ENCODE measurements at places on chromosomes 1 and 21. TPM values are rescaled to one million over a fixed set of nuclear protein-coding genes. Genes with fewer than 3 reads are reported as not detected.

GRCh38 chr1:204676043-204676442 is 9.5 kb downstream of the LRRN2 start:
- peaks cover 22% of the 10 kb centered on the region for H3K27me3 ChIP-seq
- no peaks in the 10 kb centered on the region for H3K4me1 ChIP-seq
- no peak for DNase-seq

GRCh38 chr1:161801955-161802354 is 35.8 kb downstream of the ATF6 start:
- H3K4me3 ChIP-seq, result no peak overlapping the region
- no peaks in the 10 kb centered on the region for H3K27me3 ChIP-seq
- H3K4me1 ChIP-seq, result peaks cover 3% of the 10 kb centered on the region
- peaks cover 53% of the 10 kb centered on the region for H3K36me3 ChIP-seq
- no peak for DNase-seq

- H3K27ac ChIP-seq, result no peak overlapping the region
- H3K36me3 ChIP-seq, result peaks cover 24% of the 10 kb centered on the region
- peaks cover 23% of the 10 kb centered on the region for H3K4me1 ChIP-seq
- H3K27me3 ChIP-seq, result no peaks in the 10 kb centered on the region
- H3K4me3 ChIP-seq, result no peak overlapping the region
Measured at GRCh38 chr21:46478910-46479309, 20.2 kb downstream of the DIP2A start.

DNA sequence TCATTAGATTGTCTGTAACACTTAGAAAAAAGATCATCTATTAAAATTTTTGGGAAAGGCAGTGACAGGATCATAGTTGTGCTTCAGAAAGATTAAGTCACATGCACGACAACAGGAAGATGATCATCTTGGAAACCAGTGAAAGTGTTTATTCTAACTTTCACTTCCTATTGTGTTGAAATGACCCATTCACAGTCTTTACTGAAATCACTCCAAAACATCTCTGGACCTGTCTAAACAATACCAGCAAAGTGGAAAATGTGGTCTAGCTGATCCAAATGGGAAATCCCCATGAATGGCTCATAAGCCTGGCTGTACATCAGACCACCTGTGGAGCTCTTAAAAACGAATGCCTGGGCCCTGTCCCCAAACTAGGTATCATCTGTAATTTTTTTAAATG is 111.1 kb upstream of the ETV3 start:
- no peak overlapping the region for H3K27ac ChIP-seq
- peaks cover 34% of the 10 kb centered on the region for H3K27me3 ChIP-seq
- H3K36me3 ChIP-seq, result no peaks in the 10 kb centered on the region
- H3K4me1 ChIP-seq, result no peaks in the 10 kb centered on the region
- no peak overlapping the region for H3K4me3 ChIP-seq

GRCh38 chr1:204114606-204115005 is 37.2 kb downstream of the ETNK2 start:
- H3K4me3 ChIP-seq, result no peak overlapping the region
- peaks cover 3% of the 10 kb centered on the region for H3K4me1 ChIP-seq

DNA sequence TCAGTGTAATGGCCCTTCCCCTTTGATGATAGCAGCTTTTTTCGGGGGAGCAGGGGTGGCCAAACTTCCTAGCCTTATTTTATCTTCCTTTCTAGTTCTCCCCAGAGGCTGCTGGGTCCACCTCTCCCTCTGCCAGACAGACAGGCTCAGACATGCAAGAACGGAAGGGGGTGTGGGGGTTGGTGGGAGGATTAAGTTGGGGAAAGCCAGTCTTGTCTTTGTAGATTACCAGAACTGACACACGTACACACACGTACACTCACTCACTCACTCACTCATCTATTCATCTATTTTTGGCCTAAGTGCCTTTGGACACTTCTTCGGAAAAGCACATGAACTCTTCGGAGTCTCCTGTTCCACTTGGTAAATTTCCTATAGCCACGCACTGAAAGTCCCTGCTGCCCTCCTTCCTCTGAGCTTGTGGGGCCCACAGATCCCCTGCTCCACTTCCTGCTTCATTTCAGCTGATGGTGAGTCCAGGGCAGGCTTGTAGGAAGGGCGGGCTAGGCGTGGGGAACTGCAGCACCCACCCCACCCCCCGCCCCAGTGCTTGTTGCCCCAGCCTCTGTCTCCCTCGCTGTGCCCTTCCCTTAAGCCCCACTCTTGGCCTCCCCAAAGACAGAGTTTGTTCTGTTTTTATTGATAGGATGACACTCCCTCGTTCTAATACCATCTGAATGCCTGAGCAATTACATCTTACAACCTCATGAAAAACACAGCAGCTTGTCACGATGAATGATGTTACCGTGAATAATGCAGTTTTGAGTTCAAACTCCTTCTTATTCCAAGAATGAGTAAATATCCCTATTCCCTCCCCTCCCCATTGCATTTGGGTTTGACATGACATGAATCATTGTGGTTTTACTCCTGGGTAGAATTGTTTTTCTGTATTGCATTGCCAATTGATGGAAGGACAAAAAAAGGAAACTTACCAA is 60.7 kb upstream of the ATP5PO start:
- H3K4me1 ChIP-seq, result peaks cover 81% of the 10 kb centered on the region
- DNase-seq, result peak; percentile 58
- peaks cover 37% of the 10 kb centered on the region for H3K36me3 ChIP-seq
- H3K4me3 ChIP-seq, result peak overlapping the region; percentile 62
- H3K27me3 ChIP-seq, result no peaks in the 10 kb centered on the region

GRCh38 chr1:116415699-116416533 is 42.9 kb downstream of the ATP1A1 start:
- no peaks in the 10 kb centered on the region for H3K27me3 ChIP-seq
- H3K4me1 ChIP-seq, result peaks cover 54% of the 10 kb centered on the region
- no peak overlapping the region for H3K27ac ChIP-seq
- DNase-seq, result no peak

DNA sequence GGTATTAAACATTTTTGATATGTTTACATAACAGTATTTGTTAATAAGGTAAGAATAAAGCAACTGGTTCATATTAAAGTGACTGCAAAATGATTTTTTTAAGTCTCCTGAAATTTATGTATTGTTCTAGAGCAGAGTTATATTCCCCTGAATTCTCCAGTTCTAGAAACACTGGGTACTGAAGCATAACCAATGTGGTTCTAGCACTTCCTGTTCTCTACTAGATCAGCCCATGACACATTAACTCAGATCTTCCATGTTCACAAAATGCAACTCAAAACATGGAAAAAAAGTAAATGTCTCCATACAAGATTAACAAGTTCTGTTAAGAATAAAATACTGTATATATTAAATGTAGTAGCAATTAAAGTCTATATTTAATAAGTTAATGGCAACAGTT is 3.9 kb downstream of the NEGR1 start:
- DNase-seq, result no peak
- H3K36me3 ChIP-seq, result no peaks in the 10 kb centered on the region
- H3K4me3 ChIP-seq, result no peak overlapping the region
- peaks cover 13% of the 10 kb centered on the region for H3K4me1 ChIP-seq
- H3K27ac ChIP-seq, result no peak overlapping the region
- H3K27me3 ChIP-seq, result peaks cover 18% of the 10 kb centered on the region

DNA sequence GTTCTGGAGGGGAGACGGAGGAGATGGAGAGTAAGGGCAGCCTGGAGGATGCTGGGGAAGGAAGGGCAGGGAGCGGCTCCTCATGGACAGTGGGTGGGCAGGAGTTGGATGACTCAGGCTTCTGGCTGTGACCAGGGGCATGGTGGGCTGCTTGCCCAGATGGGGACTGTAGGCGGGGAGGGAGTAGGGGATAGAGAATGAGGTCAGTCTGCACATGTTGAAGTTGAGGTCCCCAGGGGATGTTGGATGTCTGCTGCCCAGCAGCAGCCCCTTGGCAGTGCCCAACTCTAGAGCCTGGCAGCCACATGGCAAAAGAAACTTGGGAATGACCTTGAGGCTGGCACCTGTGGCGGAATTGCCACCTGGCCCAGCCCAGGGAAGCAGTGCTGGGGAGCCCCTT is 6.4 kb downstream of the SELENON start:
- no peak for DNase-seq
- no peaks in the 10 kb centered on the region for H3K36me3 ChIP-seq
- no peak overlapping the region for H3K27ac ChIP-seq

DNA sequence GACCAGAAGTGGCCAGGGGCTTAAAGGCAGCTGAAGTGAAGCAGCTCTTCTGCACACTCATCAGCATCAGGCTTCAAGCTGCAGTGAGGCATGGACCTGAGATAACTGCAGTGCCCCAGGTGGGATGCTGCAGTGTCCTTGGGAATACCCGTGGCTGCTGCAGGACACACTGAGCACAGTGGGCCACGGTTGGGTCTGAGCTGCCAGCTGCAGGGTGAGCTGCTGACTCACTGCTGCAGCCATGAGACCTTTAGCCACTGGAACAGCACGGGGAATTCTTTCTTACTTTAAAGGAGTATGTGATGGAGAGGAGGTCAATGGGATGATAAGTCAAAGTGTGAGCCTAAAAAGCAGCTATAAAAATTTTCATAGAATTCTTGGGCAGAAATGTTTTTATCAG is 102.1 kb downstream of the XCL2 start:
- no peak overlapping the region for H3K4me3 ChIP-seq
- H3K27me3 ChIP-seq, result peaks cover 2% of the 10 kb centered on the region
- peaks cover 65% of the 10 kb centered on the region for H3K4me1 ChIP-seq
- no peak for DNase-seq
- no peak overlapping the region for H3K27ac ChIP-seq

DNA sequence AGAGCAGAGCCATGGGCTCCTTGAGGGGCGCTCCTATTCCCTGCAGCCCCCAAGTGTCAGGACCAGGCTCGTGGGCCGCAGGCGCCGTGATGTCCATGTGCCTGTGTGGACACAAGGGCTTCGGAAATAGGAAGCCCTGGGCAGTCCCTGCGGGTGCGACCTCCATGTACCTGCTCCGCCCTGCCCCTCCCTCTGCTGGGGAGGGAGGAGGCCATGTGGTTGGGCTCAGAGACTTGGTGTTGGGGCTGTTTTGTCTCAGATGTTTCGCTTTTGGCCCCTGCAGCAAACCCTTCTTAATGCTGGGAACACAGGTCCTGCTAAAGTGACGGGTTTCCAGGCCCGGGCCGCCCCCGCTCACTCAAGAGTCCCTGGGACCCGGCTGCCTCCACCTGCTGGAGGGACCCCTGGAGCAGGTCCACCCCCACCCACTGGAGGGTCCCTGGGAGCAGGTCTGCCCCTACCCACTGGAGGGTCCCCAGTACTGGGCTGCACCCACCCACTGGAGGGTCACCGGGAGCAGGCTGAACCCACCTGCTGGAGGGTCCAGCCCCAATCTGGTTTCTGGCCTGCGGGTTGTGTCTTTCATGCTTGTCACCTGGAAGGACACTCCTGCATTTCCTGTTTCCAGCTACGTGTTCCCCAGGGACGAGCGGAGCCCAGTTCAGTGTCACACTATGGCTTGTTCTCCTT is 156.5 kb downstream of the PEX14 start:
- H3K27me3 ChIP-seq, result no peaks in the 10 kb centered on the region
- H3K4me3 ChIP-seq, result no peak overlapping the region
- DNase-seq, result no peak
- no peak overlapping the region for H3K27ac ChIP-seq
- H3K4me1 ChIP-seq, result no peaks in the 10 kb centered on the region

GNAT2 gene
- total RNA-seq, result not detected

TNN gene
- total RNA-seq, result not detected

H3-3A gene
- 480 TPM for total RNA-seq

LHX8 gene
- not detected for total RNA-seq

NTMT2 gene
- not detected for total RNA-seq

SYCP1 gene
- total RNA-seq, result not detected

LCE6A gene
- not detected for total RNA-seq

SLAMF7 gene
- 15.3 TPM for total RNA-seq

EBNA1BP2 gene
- total RNA-seq, result 39.8 TPM

SELP gene
- total RNA-seq, result 0.83 TPM

REN gene
- total RNA-seq, result not detected

CD1D gene
- total RNA-seq, result not detected

TMPRSS2 gene
- total RNA-seq, result not detected
